ENCODE measurements at places on chromosomes 3 and 15. TPM values are rescaled to one million over a fixed set of nuclear protein-coding genes. Genes with fewer than 3 reads are reported as not detected.
A peak's percentile ranks its signal among the peaks of the same experiment; 100 is the strongest.

- H3K27ac ChIP-seq = no peak overlapping the region
- H3K4me3 ChIP-seq = no peak overlapping the region
- H3K4me1 ChIP-seq = no peaks in the 10 kb centered on the region
- no peaks in the 10 kb centered on the region for H3K27me3 ChIP-seq
- no peak for DNase-seq
Observed at GRCh38 chr3:176914764-176915163, 282.5 kb downstream of the TBL1XR1 start.

The CHST2 gene
- 0.81 TPM for polyA plus RNA-seq

The C3orf70 gene
- 5.1 TPM for polyA plus RNA-seq

GRCh38 chr15:30859091-30859874 is 44.4 kb upstream of the FAN1 start:
- no peaks in the 10 kb centered on the region for H3K36me3 ChIP-seq
- no peaks in the 10 kb centered on the region for H3K27me3 ChIP-seq
- peak; percentile 20 for DNase-seq
- no peak overlapping the region for H3K27ac ChIP-seq
- no peaks in the 10 kb centered on the region for H3K4me1 ChIP-seq

DNA sequence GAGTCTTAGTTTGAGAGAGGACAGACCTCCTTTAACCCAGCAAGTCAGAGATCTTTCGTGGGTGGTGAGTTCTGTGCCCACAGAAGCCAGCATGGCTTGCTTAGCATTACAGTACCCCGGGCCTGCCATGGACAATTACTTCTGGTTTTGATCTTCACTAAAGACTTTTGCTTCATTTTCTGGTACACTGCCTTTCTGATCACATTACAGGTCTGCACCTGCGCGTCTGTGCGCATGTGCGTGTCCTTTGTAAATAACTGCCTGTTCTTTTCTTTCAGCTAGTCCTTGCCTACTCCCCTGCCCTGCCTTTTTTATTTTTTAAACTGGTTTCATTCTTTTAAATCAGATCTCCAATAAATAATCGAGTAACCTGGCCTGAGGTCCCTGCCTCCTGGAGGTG is 57.1 kb upstream of the CMTM8 start:
- H3K36me3 ChIP-seq = no peaks in the 10 kb centered on the region
- H3K4me3 ChIP-seq = no peak overlapping the region
- no peaks in the 10 kb centered on the region for H3K27me3 ChIP-seq
- no peaks in the 10 kb centered on the region for H3K4me1 ChIP-seq
- DNase-seq = no peak
- H3K27ac ChIP-seq = no peak overlapping the region

- no peak overlapping the region for H3K4me3 ChIP-seq
- no peak for DNase-seq
- H3K36me3 ChIP-seq = peaks cover 53% of the 10 kb centered on the region
- H3K27ac ChIP-seq = no peak overlapping the region
Observed at GRCh38 chr3:17162116-17162515, 277.4 kb downstream of the PLCL2 start.

The COL6A5 gene
- polyA plus RNA-seq = not detected

- DNase-seq = no peak
- H3K4me3 ChIP-seq = no peak overlapping the region
- H3K36me3 ChIP-seq = no peaks in the 10 kb centered on the region
- H3K27me3 ChIP-seq = no peaks in the 10 kb centered on the region
- H3K4me1 ChIP-seq = no peaks in the 10 kb centered on the region
Observed at GRCh38 chr3:143236226-143236964, 116.8 kb downstream of the CHST2 start.

GRCh38 chr15:48459571-48460442 is 128.6 kb downstream of the DUT start:
- H3K4me3 ChIP-seq = no peak overlapping the region
- no peaks in the 10 kb centered on the region for H3K27me3 ChIP-seq
- no peak overlapping the region for H3K27ac ChIP-seq
- no peak for DNase-seq
- no peaks in the 10 kb centered on the region for H3K4me1 ChIP-seq
- peaks cover 7% of the 10 kb centered on the region for H3K36me3 ChIP-seq

DNA sequence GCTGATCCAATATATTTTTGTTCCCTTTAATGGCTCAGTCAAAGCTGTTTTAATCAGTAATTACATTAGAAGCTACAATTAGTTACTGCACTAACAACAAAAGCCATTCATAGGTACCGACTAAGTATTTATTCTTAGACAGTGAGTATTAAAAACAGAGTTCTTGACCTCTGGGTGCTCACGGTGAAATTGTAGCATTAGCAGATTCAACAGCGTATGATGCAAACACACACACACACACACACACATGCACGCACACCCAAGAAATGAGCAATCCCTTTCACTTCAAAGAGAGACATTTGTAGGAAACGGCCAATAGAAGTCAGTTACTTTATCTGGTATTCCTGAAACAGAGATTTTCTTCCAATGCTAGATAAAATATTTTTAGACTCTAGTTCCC is 27.0 kb upstream of the MITF start:
- H3K36me3 ChIP-seq = no peaks in the 10 kb centered on the region
- H3K27me3 ChIP-seq = no peaks in the 10 kb centered on the region
- H3K4me1 ChIP-seq = no peaks in the 10 kb centered on the region
- no peak overlapping the region for H3K4me3 ChIP-seq
- H3K27ac ChIP-seq = no peak overlapping the region

The LRTM1 gene
- not detected for polyA plus RNA-seq

GRCh38 chr3:117587416-117587815 is 877.8 kb downstream of the TUSC7 start:
- no peaks in the 10 kb centered on the region for H3K4me1 ChIP-seq
- no peak overlapping the region for H3K4me3 ChIP-seq
- no peaks in the 10 kb centered on the region for H3K27me3 ChIP-seq
- no peak for DNase-seq
- no peaks in the 10 kb centered on the region for H3K36me3 ChIP-seq

GRCh38 chr3:193981504-193981903 is 154.4 kb upstream of the HES1 start:
- DNase-seq = no peak
- no peaks in the 10 kb centered on the region for H3K4me1 ChIP-seq
- H3K27me3 ChIP-seq = no peaks in the 10 kb centered on the region

The CAMP gene
- polyA plus RNA-seq = not detected

- no peak overlapping the region for H3K27ac ChIP-seq
- H3K36me3 ChIP-seq = no peaks in the 10 kb centered on the region
- no peak overlapping the region for H3K4me3 ChIP-seq
Observed at GRCh38 chr15:74193299-74193718, 9.3 kb downstream of the STRA6 start.

DNA sequence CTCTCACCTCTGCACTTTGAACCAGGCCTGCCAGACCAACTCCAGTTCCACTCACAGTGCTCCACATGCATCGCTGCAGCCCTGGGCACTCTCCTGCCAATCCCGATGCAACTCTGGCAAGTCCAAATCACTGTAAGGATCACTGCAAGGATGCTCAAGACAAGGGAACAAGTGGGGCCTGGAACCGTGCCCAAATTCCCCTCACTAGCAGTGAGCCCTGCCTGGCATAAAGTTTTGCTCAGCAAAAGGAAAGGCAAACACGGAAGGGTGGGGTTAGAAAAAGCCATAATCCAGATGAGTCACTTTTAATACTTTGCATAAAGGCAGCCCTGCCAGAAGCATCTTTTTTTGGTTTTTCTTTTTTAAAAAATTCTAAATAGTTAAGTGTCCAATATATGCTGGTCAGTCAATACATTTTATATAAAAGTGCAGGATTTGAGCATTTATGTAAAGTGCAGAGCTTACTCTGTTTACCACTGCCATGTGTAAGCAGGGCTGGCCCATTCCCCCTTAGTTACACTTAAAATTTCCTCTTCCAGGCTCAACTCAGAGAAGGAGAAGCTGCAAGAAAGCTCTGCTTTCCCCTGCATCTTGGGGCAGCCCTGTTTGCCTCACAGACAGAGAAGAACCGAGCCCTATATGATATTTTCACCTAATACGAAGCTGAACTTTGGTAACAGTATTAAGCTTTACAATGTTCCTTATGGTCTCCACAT is 102.2 kb downstream of the CD47 start:
- H3K36me3 ChIP-seq = no peaks in the 10 kb centered on the region
- H3K27ac ChIP-seq = no peak overlapping the region

DNA sequence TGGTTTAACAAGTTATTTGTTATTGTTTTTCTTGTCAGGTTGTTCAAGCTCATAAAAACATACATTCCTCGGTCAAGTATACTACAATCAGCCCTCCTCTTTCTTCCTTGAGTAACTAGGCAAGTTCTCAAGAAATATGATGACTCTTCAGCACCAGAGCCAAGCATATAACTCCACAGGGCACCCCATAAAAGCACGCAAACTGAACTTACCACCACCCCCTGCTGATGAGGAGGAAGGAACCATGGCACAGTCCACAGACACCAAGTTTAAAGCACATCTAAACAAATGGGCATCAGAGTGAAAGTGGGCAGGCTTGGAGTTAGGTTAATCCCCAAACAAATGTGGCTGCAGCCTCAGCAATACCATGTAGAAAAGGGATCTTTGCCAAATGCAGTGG is 5.3 kb downstream of the IP6K2 start:
- H3K4me1 ChIP-seq = no peaks in the 10 kb centered on the region
- H3K27me3 ChIP-seq = no peaks in the 10 kb centered on the region
- no peak overlapping the region for H3K4me3 ChIP-seq
- H3K27ac ChIP-seq = no peak overlapping the region

DNA sequence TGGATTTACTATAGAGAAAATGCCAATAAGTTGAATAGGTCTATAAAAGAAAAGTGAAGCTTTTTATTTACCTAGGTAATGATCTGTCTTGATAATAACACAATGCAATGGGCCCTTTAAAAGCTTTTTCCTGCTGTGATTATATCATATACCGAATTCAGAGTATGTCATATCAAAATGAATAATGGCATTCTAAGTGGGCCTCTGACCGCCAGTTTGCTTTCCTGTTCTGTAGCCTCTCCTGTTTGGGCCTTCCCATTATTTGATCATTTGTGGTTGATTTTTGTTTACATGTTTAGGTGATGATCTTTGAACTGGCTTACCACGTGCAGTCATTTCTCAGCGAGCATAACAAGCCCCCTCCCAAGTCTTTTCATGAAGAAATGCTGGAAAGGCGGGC is 14.9 kb downstream of the EIF2AK4 start:
- H3K27me3 ChIP-seq = no peaks in the 10 kb centered on the region
- no peak overlapping the region for H3K27ac ChIP-seq
- no peaks in the 10 kb centered on the region for H3K4me1 ChIP-seq
- H3K36me3 ChIP-seq = peaks cover 35% of the 10 kb centered on the region
